ENCODE measurements at places on chromosomes 3 and 15. TPM values are rescaled to one million over a fixed set of nuclear protein-coding genes. Genes with fewer than 3 reads are reported as not detected.

FETUB gene
- total RNA-seq: not detected

CD80 gene
- 0.16 TPM for total RNA-seq

TEX9 gene
- total RNA-seq: 4.6 TPM

BCL2A1 gene
- total RNA-seq: 8.8 TPM

CCDC39 gene
- 0.52 TPM for total RNA-seq

ACKR2 gene
- total RNA-seq: 0.26 TPM

EFHB gene
- total RNA-seq: not detected

PP2D1 gene
- total RNA-seq: not detected

LAMB2 gene
- total RNA-seq: 711 TPM

SLC22A13 gene
- total RNA-seq: 0.09 TPM

CCR3 gene
- total RNA-seq: 0.09 TPM

CPNE9 gene
- total RNA-seq: not detected

DUOXA2 gene
- total RNA-seq: not detected

MASP1 gene
- 15.3 TPM for total RNA-seq

ASTE1 gene
- total RNA-seq: 4.9 TPM

MESP1 gene
- 0.17 TPM for total RNA-seq

SNURF gene
- 257 TPM for total RNA-seq

ARPIN gene
- total RNA-seq: 11.3 TPM

MYZAP gene
- 0.17 TPM for total RNA-seq

GOLGA6L2 gene
- not detected for total RNA-seq

CPNE4 gene
- not detected for total RNA-seq

DAPK2 gene
- total RNA-seq: 1.2 TPM

AADAC gene
- 0.09 TPM for total RNA-seq

RMDN3 gene
- total RNA-seq: 15.0 TPM

TMPRSS7 gene
- not detected for total RNA-seq

RRP9 gene
- total RNA-seq: 21.4 TPM

CCR2 gene
- not detected for total RNA-seq

ARMC8 gene
- 48.8 TPM for total RNA-seq

NLGN1 gene
- 2.9 TPM for total RNA-seq

PRR20G gene
- total RNA-seq: not detected

GPR62 gene
- total RNA-seq: not detected

MED12L gene
- 0.09 TPM for total RNA-seq

ARPP21 gene
- total RNA-seq: not detected

SLC9C1 gene
- not detected for total RNA-seq
